ENCODE measurements at places on chromosomes 12 and 14.

DNA sequence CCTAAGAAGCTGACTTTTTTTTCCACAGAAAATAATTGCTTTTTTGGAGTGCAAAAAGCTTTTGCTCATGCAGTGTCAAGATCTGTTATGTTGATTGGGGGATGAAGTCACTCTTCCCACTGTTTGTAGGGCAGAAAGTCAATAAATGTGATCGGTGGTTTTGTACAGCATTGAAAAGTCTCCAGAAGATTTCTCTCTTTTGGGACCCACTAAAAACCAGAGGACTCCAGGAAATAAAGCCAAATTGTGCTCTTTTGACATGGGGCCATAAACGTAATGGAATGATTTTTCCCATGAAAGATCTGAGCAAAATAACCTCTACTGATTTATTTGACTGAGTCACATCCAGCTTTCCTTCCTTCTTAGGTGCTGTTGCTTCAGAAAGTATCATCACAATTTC lies 122.5 kb downstream of the SNAPC1 start:
- peaks cover 35% of the 10 kb centered on the region for H3K4me1 ChIP-seq
- peaks cover 3% of the 10 kb centered on the region for H3K27me3 ChIP-seq
- no peak overlapping the region for H3K4me3 ChIP-seq
- no peak for ATAC-seq

GRCh38 chr14:87133073-87133801 lies 859.7 kb downstream of the GALC start:
- no peaks in the 10 kb centered on the region for H3K27me3 ChIP-seq
- H3K36me3 ChIP-seq, result no peaks in the 10 kb centered on the region
- no peaks in the 10 kb centered on the region for H3K4me1 ChIP-seq
- ATAC-seq, result no peak

GRCh38 chr12:102300824-102301461 lies 103.3 kb upstream of the PMCH start:
- peak; percentile 67 for ATAC-seq
- H3K36me3 ChIP-seq, result no peaks in the 10 kb centered on the region
- no peak overlapping the region for H3K4me3 ChIP-seq
- H3K27me3 ChIP-seq, result peaks cover 32% of the 10 kb centered on the region
- no peak overlapping the region for H3K27ac ChIP-seq
- no peaks in the 10 kb centered on the region for H3K4me1 ChIP-seq

GRCh38 chr12:30827101-30828066 lies 72.6 kb upstream of the CAPRIN2 start:
- peaks cover 11% of the 10 kb centered on the region for H3K4me1 ChIP-seq
- H3K36me3 ChIP-seq, result no peaks in the 10 kb centered on the region
- no peak overlapping the region for H3K4me3 ChIP-seq

DNA sequence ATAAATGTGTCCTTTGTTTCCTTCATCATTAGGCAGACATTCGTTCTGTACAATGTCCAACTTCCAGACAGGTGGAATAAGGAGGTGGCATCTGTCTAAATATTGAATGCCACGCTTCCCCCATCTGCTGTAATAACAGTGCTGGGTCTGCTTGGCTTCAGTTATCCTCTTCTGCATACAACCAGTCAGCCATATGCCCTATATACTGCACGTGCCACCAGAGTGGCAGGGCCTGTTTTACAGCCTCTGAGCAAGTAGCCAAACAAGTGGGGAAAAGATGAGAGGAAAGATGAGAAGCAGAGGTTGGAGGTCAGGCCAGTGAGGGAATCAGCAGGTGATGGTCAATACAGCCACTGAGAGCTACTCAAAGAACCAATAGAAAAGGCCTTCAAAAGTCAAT lies 55.4 kb downstream of the OTX2 start:
- no peaks in the 10 kb centered on the region for H3K36me3 ChIP-seq
- H3K27me3 ChIP-seq, result no peaks in the 10 kb centered on the region
- no peak overlapping the region for H3K4me3 ChIP-seq
- no peak overlapping the region for H3K27ac ChIP-seq

GRCh38 chr12:69254046-69254445 lies 14.7 kb downstream of the CPSF6 start:
- peaks cover 43% of the 10 kb centered on the region for H3K4me1 ChIP-seq
- H3K4me3 ChIP-seq, result no peak overlapping the region
- ATAC-seq, result no peak

GRCh38 chr14:37894463-37894862 lies 299.0 kb downstream of the TTC6 start:
- H3K36me3 ChIP-seq, result no peaks in the 10 kb centered on the region
- H3K27ac ChIP-seq, result no peak overlapping the region
- no peak for ATAC-seq
- no peaks in the 10 kb centered on the region for H3K4me1 ChIP-seq
- no peak overlapping the region for H3K4me3 ChIP-seq

DNA sequence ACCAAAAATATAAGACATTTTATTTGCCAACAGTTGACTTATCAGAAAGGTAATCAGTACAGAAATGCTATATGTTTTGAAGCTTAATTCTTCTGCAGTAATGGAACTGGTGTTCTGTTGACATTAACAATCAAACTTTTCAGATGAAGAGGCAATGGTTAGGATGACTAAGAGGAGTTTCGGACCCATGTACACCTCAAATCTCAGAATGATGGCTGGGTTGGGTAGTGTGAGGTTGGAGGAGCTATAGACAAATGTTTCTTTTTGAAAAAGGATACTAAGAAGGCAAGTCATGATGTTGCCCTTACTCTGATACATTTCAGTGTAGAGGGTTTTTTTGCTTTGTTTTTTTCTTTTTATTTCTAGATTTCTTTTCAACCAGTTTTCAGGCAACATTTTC lies 66.9 kb downstream of the KNTC1 start:
- peaks cover 41% of the 10 kb centered on the region for H3K36me3 ChIP-seq
- no peak for ATAC-seq
- no peaks in the 10 kb centered on the region for H3K4me1 ChIP-seq

- H3K27me3 ChIP-seq, result no peaks in the 10 kb centered on the region
- no peaks in the 10 kb centered on the region for H3K36me3 ChIP-seq
- no peak for ATAC-seq
- H3K4me3 ChIP-seq, result no peak overlapping the region
Measured at GRCh38 chr12:56787498-56787897, 24.4 kb downstream of the HSD17B6 start.

DNA sequence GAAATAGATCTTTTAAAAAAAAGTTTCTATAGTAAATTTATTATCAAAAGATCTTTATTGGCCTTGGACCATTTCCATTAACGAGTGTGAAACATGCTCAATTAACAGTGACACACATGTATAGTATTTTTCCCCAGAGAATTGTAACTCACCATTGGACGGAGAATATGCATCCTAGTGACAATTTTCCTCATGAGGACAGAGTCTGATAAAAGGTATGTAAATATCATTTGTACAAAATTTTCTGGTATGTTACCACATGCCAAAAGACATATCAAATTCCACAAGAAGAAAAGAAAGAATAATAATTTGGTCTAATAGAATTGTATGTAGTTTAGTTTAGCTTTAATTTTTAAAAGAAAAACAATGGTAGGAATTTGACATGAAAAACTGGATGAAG lies 1096.0 kb upstream of the FLRT2 start:
- H3K36me3 ChIP-seq, result no peaks in the 10 kb centered on the region
- no peak overlapping the region for H3K27ac ChIP-seq
- H3K4me3 ChIP-seq, result no peak overlapping the region
- H3K27me3 ChIP-seq, result no peaks in the 10 kb centered on the region
- no peaks in the 10 kb centered on the region for H3K4me1 ChIP-seq
- no peak for ATAC-seq

DNA sequence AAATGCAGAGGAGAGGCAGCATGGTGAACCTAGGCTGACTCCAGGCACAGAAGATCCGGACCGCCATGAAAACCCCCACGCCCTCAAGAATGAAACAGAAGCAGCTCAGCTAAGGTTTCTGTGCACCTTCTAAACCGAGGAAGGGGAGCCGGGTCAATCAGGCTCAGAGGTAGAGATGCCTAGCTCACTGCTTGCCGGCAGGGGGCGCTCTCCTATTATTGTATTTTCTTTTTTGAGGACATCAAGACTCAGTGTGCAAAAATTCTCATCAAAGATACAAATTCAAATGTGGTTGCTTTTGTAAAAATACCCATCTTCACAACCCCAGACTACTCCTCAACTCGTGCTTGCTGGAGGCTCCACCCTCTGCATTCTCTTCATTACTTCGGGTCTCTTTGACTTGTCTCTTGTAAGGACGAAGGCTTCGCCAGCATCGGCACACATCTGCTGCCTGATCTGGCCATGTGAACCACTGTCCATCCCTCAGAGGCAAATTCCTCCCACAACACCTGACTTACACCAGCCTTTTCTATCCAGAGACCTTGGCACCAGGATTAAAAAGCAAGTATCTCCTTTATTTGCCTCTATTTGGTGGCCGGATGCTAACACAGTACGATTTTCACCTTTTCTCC lies 33.4 kb upstream of the RNASE3 start:
- no peak overlapping the region for H3K4me3 ChIP-seq
- no peak overlapping the region for H3K27ac ChIP-seq
- peaks cover 40% of the 10 kb centered on the region for H3K27me3 ChIP-seq
- ATAC-seq, result peak; percentile 76
